ENCODE measurements at places on chromosomes 11 and 22.

- no peak overlapping the region for H3K27ac ChIP-seq
- no peak overlapping the region for H3K4me3 ChIP-seq
- H3K27me3 ChIP-seq: no peaks in the 10 kb centered on the region
- no peak for DNase-seq
- H3K4me1 ChIP-seq: peaks cover 45% of the 10 kb centered on the region
Observed at GRCh38 chr11:46339816-46340215, 7.4 kb upstream of the DGKZ start.

- no peaks in the 10 kb centered on the region for H3K4me1 ChIP-seq
- no peak overlapping the region for H3K27ac ChIP-seq
- H3K27me3 ChIP-seq: peaks cover 27% of the 10 kb centered on the region
- no peak overlapping the region for H3K4me3 ChIP-seq
- no peaks in the 10 kb centered on the region for H3K36me3 ChIP-seq
Observed at GRCh38 chr11:34809191-34810106, 106.7 kb downstream of the APIP start.

GRCh38 chr11:108965306-108966001 is 300.6 kb downstream of the DDX10 start:
- no peak overlapping the region for H3K27ac ChIP-seq
- H3K4me3 ChIP-seq: no peak overlapping the region
- DNase-seq: no peak
- no peaks in the 10 kb centered on the region for H3K27me3 ChIP-seq

GRCh38 chr11:43567396-43567975 is 113.1 kb upstream of the HSD17B12 start:
- H3K36me3 ChIP-seq: no peaks in the 10 kb centered on the region
- peaks cover 67% of the 10 kb centered on the region for H3K27me3 ChIP-seq
- peaks cover 1% of the 10 kb centered on the region for H3K4me1 ChIP-seq

DNA sequence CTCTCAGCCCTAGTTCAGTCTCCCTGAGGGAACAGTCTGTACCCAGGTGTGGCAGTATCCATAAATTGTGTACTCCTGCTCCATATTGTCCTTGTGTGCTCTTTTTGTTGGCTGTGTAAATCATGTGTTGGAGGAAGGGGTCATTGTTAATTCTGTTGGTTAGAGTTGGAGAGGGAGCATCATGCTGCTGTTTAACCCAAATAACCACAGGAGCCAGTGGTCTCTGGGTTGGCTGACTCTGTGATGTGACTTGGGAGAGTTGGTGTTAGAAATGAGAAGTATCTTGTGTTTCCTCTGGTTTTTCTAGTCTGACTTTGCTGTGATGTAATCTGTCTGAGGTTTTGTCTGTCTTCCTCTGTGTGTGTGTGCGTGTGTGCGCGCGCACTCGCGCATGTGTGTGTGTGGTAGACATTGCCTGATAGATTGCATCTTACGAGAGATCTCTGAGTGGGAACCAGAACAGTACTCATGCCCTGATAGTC is 30.5 kb downstream of the CTNND1 start:
- peak overlapping the region; percentile 92 for H3K27ac ChIP-seq
- peaks cover 11% of the 10 kb centered on the region for H3K36me3 ChIP-seq
- peaks cover 36% of the 10 kb centered on the region for H3K4me1 ChIP-seq
- H3K27me3 ChIP-seq: peaks cover 3% of the 10 kb centered on the region
- H3K4me3 ChIP-seq: peak overlapping the region; percentile 70

DNA sequence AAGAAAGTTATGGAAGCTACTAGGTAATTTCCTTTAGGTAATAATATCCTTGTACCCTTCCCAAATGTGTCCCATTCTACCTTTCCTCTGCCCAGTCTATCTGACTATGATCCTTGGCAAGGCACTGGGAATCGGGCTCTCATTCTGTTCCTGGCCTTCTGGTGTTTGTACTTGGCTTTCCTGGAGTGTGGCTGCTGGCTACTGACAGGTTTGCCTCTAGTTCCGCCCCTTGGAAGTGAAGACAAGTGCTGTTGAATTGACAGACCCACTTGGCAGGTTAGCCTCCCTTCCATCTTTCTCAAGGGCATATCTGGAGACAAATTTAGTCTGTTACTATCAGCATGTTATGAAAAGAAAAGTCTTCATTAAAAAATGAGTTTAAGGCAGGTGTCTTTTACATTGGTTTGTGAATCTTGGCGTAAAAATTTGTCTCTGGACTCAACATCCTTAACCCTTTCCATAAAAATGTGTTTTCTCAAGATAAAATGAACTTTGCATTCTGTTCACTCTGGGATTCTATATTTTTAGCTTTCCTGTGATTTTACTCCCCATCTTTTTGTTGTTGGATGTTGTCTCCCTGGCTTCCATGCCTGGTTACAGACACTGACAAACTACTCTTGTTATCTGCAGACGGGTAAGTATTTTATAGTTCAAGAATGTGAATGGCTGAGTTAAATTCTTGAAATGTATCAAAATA is 287.4 kb upstream of the PDGFD start:
- no peak overlapping the region for H3K27ac ChIP-seq
- no peak for DNase-seq
- H3K27me3 ChIP-seq: no peaks in the 10 kb centered on the region
- no peak overlapping the region for H3K4me3 ChIP-seq

DNA sequence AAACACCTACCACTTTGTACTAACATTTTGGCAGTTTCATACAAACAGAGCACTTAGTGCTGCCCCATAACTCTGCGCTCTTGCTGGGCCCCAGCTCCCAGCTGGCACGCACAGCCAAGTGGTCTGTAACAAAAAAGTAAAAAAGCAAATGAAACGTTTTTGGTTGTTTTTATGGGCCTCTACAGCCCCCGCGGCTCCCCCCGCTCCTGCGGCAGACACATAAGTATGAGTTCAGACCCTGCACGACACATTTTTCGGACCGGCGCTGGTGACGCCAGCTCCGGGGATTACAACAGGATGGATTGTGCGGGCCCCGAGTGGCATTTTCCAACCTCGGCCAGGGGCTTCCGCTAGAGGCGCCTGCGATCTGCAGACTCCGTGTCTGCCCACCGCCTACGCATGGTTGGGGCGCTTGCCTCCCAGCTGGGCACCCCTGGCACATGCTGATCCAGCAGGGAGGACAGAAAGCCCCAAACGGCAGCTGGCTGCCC is 418.2 kb downstream of the SOX6 start:
- no peak for DNase-seq
- no peak overlapping the region for H3K4me3 ChIP-seq
- H3K4me1 ChIP-seq: no peaks in the 10 kb centered on the region
- peaks cover 3% of the 10 kb centered on the region for H3K27me3 ChIP-seq
- no peaks in the 10 kb centered on the region for H3K36me3 ChIP-seq

- H3K27ac ChIP-seq: no peak overlapping the region
- H3K4me3 ChIP-seq: no peak overlapping the region
- no peaks in the 10 kb centered on the region for H3K36me3 ChIP-seq
- H3K4me1 ChIP-seq: peaks cover 3% of the 10 kb centered on the region
Observed at GRCh38 chr11:3199537-3200295, 18.9 kb downstream of the MRGPRG start.

DNA sequence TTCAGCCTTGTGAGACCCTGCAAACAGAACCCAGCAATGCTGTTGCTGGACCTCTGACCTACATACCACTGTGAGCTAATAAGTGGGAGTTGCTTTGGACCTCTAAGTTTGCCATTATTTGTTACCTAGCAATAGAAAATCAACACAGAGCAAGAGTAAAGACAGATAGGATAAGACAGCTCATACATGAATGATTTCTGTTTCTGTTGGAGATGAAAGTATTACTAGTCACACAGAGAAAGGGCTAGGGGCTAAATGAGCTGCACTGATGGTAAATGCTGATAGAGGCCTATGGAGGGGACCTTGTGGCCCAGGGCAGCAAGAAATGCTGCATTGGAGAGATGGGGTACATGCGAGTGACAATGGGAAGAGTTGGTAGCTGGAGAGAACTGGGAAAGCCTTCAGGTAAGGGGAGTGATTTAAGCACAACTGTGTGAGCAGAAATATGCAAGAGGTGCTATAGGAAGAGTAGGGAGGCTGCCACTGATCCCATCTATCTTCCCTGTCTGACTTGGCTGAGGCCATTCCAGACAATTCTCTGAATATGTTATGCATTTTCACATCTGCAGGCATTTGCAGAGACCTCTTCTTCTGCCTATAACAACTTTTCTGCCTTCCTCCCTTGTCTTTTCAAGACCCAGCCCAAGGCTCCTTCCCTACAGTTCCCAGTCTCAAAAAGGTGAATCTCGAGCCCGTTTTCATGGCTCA is 46.1 kb upstream of the SYN3 start:
- no peak overlapping the region for H3K4me3 ChIP-seq
- no peak for DNase-seq
- peaks cover 4% of the 10 kb centered on the region for H3K27me3 ChIP-seq
- no peaks in the 10 kb centered on the region for H3K36me3 ChIP-seq
- no peaks in the 10 kb centered on the region for H3K4me1 ChIP-seq
- no peak overlapping the region for H3K27ac ChIP-seq

- no peaks in the 10 kb centered on the region for H3K4me1 ChIP-seq
- no peak for DNase-seq
- no peaks in the 10 kb centered on the region for H3K36me3 ChIP-seq
- H3K4me3 ChIP-seq: no peak overlapping the region
Observed at GRCh38 chr11:113426686-113427085, 39.1 kb downstream of the ANKK1 start.

DNA sequence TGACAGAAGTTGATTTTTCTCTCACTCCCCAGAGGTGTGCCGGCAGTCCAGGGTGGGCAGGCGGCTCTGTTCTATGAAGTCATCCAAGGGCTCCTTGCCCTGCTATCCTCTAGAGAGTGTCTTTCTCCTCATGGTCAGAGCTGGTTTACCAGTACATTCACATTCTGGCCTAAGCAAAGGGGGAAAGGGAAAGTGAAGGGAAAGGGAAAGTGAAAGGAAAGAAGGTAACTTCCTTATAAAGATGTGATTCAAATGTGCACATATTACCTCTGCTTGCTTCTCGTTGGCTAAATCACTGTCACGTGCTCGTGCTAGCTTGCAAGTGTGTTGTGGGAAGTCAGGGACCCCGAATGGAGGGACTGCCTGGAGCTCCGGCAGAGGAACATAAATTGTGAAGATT is 2.9 kb upstream of the HTATIP2 start:
- peak; percentile 27 for DNase-seq
- peaks cover 1% of the 10 kb centered on the region for H3K36me3 ChIP-seq
- peak overlapping the region; percentile 68 for H3K4me3 ChIP-seq
- peak overlapping the region; percentile 78 for H3K27ac ChIP-seq

- no peak overlapping the region for H3K27ac ChIP-seq
- H3K36me3 ChIP-seq: no peaks in the 10 kb centered on the region
- DNase-seq: peak; percentile 45
- peaks cover 43% of the 10 kb centered on the region for H3K27me3 ChIP-seq
Observed at GRCh38 chr11:119742263-119742861, 13.4 kb upstream of the NECTIN1 start.

GRCh38 chr22:29810216-29810615 is 27.9 kb downstream of the ASCC2 start:
- DNase-seq: no peak
- H3K4me3 ChIP-seq: no peak overlapping the region
- no peaks in the 10 kb centered on the region for H3K4me1 ChIP-seq
- H3K27ac ChIP-seq: no peak overlapping the region
- peaks cover 41% of the 10 kb centered on the region for H3K36me3 ChIP-seq
